ENCODE measurements at places on chromosomes 7 and 10.

DNA sequence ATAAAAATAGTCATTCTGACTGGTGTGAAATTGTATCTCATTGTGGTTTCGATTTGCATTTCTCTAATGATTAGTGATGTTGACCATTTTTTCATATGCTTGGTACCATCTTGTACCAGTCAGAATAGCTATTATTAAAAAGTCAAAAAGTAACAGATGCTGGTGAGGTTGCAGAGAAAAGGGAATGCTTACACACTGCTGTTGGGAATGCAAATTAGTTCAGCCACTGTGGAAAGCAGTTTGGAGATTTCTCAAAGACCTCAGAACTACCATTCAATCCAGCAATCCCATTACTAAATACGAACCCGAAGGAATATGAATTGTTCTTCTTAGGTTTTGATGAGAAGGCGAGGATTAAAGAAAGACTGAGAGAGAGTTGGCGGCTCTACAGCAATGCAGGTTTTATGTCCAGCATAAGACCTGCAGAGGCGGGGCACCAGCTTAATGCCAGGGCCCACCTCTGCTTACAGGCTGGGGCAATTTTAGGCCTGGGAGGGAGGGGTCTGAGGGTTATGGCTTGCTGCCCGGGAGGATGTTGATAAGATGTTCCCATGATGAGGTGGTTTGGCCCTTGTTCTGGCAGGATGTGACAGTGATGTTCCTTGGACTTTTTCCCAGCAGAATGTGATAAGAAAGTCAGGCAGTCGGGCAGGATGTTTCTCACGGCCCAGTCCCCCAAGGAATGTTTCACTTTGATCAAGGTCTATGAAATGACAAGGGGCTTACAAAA lies 74.4 kb downstream of the MEST start:
- DNase-seq: no peak

GRCh38 chr10:71661779-71662336 lies 57.7 kb downstream of the C10orf105 start:
- no peak for DNase-seq

- no peak for DNase-seq
Observed at GRCh38 chr10:116712519-116712918, 29.8 kb downstream of the HSPA12A start.

DNA sequence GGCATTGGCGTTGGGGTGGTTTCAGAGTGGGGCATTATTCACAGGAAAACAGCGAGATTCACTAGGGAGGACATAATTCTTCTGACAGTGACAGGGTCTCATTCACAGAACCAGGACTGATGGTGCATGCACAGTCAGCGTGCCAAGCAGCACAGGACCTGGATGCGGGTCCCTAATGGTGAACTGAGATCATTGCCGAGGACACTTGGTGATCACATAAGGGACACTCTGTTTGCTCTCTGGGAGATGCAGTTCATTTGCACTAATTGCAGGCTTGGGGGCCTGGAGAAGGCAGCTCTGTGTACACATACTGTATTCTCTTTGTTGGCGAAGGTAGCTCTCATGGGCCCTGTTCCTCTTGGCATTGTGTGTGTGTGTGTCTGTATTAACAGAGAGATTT lies 716.1 kb downstream of the PHTF2 start:
- DNase-seq: no peak

GRCh38 chr10:113497198-113497597 lies 55.7 kb upstream of the HABP2 start:
- DNase-seq: peak; percentile 45

DNA sequence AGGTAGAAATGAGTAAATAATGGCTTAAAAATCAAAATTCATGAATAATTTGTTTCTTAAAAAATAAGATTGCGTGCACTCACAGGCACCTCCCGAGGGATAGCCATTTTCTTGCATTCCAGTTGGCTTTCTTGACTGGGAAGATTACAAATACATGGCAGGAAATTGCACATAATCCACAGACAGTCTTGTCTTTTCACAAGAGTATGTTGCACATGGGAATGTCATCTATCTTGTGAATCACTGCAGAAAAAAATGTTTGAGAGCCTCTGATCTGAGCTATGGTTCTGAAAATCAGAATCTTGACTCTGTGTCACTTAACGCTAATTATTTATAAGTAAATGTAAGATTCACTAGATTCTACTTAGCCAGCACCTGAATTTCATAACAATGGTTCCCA lies 74.1 kb upstream of the PRKG1 start:
- no peak for DNase-seq

DNA sequence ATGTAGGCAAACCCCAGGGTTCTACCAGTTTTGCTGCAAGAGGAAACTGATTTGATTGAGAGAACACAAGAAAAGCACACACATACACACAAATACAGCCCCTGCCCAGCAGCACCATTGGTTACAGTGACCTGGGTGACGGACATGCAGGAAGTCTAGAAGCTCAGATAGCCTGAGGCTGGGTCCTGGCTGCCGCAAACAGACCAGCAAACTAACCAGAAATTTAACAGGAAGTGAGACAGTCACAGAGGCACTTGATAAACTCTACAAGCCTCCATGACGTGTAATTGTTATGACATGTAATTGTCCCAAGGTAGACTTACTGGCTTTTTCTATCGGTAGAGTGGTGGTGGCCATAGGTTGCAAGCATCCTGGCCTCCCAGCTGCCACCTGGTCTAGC lies 58.9 kb downstream of the PRKAR2B start:
- peak; percentile 45 for DNase-seq

DNA sequence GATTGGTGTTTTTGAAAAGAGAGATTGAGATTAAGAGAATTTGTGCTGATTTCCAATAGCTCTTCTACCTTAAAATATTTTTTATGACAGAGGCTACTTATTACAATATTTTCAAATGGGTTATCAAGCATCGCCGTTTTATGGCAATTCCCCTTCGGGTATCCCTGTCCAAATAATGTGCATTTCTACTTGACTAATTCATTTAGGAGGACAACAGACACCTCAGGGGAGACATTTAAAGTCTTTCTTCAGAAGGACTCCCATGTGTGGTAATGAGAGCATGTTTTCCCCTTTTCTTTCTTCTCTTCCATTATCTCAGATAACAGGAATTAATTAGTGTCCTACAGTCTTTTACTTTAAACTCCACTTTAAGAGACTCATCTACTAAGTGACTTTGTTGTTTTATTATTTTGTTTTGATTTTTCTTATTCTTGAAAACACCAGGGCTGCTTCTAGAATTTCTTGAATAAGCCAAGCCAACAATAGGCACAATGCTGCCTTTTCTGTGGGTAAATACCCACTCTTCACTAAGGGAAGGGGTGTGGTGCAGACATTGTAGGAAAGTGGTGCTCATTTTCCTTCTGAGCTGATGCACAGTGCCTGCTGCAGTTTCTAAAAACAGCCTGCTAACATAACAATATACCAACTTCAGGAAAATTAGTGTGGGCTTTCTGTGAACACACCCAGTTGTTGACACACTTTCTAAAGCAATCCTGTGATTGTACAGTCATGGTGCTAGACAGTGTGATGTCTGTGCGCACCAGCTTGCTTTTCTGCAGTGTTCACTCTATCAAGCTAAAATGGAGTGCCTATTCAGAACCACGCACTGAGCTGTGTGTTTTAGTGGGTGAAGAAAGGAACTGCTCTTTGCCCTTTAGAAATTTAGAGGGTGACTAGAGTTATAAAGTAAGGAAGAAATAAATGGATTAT lies 597.7 kb downstream of the NRG3 start:
- no peak for DNase-seq

DNA sequence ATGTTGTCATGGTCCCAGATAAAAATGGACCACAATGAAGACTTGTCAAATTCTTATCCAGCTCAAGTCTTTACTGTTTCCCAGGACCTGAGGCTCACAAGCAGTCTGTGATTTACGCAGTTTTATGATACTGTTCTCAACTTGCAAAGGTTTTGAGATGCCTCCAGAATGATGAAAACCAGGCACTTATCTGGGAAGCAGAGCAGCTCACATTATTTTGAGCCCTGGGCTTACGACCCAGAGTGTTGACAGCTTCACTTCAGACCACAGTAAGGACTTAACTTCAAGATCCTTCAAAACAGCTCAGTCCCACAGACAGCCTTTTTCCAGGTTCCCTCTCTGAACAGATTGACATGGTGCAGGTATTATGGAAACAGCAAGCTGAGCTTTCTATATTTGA lies 236.1 kb downstream of the RNLS start:
- no peak for DNase-seq

DNA sequence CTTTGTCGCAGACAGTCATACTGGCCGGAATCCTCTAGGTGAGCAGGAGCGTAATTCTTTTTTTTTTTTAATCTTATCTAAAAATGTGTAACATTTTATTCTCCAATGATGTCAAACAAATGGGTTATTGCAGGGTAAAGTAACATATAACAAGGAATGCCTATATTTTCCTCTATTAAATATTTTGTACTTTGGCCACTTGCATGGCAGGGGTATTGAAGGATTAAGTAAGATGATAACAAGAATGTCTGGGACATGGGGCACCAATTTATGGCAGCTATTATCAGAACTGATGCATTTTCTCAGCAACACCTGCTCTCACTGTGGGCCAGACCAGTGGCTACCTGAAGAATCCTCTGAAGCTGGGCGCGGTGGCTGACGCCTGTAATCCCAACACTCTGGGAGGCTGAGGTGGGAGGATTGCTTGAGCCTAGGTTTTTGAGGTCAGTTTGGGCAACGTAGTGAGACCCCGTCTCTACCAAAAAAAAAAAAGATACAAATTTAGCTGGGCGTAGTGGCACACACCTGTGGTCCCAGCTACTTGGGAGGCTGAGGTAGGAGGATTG lies 24.0 kb upstream of the SNX10 start:
- DNase-seq: no peak

DNA sequence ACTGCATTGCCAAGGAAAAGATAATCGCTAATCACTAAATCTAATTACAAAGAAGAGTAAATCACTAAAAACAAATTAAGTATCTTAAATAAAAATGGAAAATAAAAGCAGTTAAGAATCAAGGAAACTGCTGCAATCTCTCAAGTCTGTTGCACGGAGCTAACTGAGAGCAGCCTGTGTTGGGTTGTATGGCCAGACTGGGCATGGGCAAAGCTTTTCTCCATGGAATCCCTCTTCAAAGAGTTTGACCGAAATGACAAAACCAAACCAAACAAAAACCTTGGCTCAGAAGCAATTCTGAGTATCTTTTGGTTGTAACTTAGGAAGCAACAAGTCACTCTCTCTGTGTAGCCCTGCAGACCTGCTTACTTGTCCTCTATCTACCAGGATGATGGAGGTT lies 78.8 kb downstream of the CELF2 start:
- no peak for DNase-seq

DNA sequence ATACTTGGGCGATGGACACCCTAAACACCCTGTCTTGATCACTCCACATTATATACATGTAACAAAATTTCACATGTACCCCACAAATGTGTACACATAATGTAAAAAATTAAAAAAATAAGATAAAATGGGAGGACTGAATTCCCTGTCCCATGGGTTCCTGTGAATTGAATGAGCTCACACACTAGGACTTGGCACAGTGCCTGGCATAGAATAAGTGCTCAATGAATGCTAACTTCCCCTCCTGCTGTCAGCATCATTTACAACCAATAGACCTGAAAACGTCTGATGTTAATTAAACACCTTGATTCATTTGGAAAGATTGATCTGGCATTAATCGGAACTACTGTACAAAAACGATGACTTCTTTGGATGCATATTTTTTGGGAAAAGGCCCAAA lies 117.3 kb upstream of the ZNF438 start:
- DNase-seq: peak; percentile 21
